Stimulated activated CD4-positive, alpha-beta T cell treated with anti-CD3 and anti-CD28 coated beads, TNF-alpha, amount 100 ng/mL, for 48 hours (primary cell): ENCODE measurements at places on chromosomes 6 and 20.

DNA sequence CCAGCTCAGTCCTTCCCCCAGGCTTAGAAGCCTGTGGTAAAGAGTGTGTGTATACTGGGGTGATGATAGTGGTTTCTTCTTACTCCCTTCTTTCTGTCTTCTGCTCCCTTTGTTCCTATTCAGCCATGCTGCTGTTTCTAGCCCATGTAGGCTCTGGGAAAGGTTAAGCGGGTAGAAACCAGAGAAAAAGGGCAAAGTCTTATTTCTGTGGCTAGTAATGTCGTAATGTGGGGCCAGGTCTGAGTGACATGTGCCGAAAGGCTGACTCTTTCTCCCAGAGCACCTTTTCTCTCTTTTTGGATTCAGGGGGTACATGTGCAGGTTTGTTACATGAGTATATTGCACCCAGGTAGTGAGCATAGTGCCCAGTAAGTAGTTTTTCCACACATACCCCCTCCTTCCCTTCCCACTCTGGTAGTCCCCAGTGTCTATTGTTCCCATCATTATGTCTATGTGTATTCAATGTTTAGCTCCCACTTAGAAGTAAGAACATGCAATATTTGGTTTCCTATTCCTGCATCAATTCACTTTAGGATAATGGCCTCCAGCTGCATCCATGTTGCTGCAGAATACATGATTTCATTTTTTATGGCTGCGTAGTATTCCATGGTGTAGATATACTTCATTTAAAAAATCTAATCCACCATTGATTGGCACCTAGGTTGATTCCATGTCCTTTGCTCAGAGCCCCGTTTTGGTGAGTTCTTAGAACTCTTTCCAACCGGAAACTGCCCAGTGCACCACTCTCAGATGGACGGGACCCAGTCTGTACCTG is 74.3 kb downstream of the EFHC1 start:
- no peak for DNase-seq

- no peak for DNase-seq
These were observed 36.6 kb upstream of the HIVEP1 start for GRCh38 chr6:11975353-11975977.

DNA sequence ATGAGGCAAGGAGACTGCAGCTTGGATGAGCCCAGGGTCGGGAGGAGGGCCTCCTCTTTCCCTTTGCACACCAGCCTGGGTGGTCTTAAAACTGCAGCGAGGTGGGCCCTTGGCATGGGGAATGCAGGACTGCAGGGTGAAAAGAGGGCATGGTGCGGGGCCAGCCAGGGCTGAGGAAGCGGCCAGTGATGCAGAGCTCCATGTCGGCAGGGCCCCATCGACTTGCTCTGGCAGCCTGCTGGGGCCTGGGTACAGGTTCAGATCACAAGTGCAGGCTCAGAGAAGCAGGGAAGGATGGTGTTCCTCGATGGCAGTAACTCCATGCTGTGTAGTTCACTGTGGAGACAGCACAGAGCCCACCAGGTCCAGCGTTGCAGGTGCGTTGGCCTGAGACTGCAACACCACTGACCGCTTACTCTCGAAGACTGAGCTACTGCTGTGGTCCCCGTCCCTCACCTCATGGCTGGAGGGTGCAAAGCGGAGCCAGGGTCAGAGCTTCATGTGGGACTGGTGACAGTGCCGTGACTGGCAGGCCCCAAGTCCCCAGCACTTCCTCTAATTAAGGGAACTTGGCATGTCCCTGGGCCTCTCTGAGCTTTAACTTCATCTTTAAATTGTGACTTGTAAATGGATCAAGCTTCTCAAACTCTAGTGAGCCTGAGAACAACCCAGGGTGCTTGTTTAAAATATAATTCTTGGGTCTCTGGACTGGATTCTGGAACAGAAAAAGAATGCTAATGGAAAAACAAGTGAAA is 223.2 kb downstream of the SYNDIG1 start:
- DNase-seq = no peak

GRCh38 chr20:60808003-60808672 is 443.9 kb upstream of the CDH4 start:
- no peak for DNase-seq
